ENCODE measurements at places on chromosomes 5 and 9.

DNA sequence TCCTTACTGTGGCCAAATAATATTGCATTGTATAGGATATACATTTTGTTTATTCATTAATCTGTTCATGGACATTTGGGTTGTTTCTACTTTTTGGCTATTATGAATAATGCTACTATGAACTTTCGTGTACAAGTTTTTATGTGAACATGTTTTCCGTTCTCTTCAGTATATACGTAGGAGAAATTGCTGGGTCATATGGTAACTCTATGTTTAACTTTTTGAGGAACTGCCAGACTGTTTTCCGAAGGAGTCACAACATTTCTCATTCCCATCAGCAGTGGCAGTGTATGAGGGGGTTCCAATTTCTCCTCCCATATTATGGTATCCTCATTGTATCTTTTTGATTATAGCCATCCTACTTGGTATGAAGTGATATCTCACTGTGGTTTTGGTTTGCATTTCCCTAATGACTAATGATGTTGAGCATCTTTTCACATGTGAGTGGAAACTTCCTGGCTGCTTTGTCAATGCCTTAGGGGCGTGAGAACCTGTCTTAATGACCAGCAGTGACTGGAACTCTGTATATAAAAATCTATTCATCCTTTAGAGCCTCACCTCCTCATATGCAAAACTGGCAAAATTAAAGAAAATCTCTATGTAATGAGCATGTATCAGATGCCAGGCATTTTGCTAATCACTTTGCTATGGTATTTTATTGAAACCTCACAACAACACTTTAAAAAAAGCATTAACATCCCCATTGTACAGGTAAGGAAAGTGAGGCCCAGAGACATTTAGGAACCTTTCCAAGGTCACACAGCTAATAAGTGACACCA is 47.8 kb upstream of the TGFBR1 start:
- no peak for DNase-seq

- no peak for DNase-seq
These were observed 1.1 kb downstream of the SSNA1 start for GRCh38 chr9:137189297-137190295.

DNA sequence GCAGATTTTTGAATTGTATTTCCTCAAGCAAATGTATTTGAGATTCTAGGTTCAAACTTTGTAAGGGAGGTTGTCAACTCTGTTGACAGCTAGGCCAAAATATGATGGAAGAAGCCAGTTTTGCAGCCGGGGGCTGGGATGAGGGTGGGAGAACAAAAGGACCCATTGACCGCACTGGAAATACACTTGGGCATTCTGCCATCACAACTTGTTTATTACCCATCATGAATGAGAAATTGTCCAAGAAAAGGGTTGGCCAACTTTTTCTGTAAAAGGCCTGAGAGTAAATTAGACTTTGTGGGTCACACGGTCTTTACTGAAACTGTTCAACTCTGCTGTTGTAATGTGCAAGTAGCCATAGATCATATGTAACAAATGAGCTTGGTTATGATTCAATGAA is 221.3 kb upstream of the KLF9 start:
- no peak for DNase-seq

- no peak for DNase-seq
These were observed 221.0 kb downstream of the DCP2 start for GRCh38 chr5:113197456-113198200.

- DNase-seq, result no peak
These were observed 2.7 kb downstream of the MTRR start for GRCh38 chr5:7871653-7872052.

GRCh38 chr5:142770650-142771609 is 753 bp downstream of the ARHGAP26 start:
- no peak for DNase-seq

GRCh38 chr5:125274211-125274610 is 527.8 kb upstream of the ZNF608 start:
- no peak for DNase-seq

- no peak for DNase-seq
These were observed 34.9 kb upstream of the TIFAB start for GRCh38 chr5:135487037-135487395.

DNA sequence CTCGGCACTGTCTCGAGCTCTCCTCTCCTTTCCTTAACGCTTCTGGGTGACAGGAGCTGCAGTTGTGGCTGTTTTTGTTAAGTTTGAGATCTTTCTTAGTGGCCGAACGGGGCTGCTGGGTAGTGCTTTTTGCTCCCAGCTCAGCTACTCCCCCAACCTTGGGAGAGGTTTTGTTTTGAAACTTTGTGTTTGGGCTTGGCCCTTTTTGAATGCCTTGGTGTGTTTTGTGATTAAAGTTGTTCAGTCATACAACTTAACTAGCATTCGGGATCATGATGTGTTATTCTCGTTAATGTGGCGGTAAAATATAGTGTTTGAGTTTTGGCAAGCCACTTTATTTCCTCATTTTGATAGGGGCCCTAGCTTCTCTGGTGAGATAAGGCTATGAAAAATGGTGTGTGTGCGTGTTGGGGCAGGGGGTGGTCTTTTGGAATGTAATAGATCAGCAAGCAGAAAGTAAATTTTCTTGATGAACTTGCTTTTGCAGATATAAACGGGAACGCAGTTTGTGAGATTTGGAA is 1.1 kb downstream of the KDM3B start:
- DNase-seq, result no peak

DNA sequence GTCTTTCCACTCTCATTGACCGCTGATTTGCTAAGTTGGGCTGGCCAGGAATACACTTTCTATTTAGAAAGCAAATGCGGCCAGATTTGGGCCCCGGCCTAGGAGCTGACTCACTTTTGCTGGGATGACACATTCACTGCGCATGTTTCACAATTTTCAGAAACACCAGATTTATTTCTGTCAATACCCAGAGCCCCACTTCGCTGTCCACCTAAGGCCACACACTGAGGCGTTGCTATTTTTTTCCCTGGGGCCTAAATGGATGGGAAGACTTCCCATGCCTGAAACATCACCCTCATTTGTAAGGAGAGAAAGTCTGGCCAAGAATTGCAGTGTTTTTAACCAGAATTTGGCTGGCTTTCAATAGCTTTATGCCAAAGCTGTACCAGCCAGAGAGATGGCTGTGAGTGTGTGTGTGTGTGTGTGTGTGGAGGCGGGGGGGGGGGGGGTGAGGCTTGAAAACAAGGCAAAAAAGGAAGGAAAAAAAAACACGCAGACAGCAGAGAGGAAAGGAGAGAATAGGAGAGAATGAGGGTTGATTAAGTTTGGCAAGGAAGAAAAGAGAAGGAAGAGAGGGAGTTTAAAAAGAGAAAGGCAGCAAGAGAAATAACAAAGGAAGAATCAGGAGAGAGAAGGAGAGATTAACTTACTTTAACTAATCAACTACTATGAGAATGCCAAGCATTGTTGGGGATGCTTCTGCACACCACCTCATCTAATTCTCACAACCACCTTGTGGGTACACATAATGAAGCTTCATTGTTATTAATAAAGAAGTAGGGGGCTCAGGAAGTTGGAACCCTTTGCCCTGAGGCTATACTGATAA is 261.4 kb upstream of the KLF4 start:
- peak; percentile 1 for DNase-seq

GRCh38 chr9:83424831-83425230 is 113.4 kb downstream of the FRMD3 start:
- DNase-seq, result no peak

DNA sequence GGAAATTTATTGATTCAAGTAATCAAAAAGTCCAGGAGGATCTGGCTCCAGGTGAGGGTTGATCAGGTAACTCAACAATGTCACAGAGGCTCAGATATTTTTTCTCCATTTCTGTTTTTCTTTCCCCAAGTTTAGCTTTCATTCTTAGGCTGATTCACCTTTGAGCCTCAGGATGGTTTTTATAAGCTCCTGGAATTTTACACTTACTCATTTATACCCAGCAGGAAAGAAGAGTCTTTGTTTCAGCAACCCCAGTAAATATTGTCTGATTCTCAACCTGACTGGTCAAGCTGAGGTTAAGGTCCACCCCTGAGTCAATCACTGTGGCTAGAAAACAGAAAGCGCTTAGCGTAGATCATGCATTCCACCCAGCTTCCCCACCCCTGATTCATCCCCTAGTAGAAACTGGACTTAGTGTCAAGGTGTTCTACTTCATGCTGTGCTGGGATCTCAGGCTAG is 500.6 kb downstream of the KIF4B start:
- no peak for DNase-seq

DNA sequence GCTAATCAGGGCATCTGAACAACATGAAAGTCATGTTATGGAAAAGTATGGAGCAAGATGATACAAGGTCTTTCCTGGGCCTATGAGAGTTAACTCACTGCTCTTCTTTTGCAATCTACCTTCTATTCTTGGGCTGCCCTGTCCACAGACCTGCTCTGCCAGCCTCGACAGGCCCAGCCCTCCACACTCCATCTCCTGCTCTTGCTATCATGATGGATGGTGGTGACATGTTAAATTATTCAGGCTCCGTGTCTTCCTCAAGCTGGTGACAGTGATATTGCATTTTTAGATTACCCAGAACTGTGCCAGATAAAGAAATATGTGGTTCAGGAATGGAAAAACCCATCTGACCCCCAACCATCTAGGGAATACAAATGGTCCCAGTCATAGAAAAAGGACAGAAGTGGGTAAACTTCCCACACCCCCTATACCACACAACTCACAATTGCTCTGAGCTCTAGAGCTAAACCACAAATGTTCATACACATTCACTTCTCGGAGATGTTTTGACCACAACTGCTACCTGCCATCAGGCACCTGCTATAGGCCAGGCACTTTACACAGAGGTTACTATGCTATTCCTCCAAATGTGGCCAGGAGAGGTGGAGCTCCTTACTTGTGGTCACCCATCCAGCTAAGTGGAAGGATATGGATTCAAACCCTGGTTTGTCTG is 311.3 kb downstream of the ASTN2 start:
- no peak for DNase-seq

- DNase-seq, result no peak
These were observed 271.2 kb downstream of the FAM114A2 start for GRCh38 chr5:153767221-153768188.

DNA sequence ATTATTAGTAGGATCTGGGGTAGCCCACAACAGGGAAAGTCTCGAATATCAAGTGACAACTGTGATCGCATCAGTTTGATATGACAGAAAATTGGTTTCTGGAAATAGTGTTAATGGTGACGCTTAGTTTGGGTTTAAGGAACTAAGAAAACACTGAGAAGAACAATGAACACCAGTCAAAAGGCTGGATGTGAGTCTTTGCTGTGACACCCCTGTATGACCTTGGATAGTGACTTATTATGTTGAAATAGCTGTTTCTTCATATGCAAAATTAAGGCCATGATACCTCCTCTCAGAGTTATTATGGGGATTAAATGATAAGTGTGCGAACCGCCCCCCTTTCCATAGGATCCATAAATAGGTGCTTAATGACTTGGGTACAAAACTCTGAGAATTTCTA is 926 bp downstream of the DNAJC25 start:
- no peak for DNase-seq

DNA sequence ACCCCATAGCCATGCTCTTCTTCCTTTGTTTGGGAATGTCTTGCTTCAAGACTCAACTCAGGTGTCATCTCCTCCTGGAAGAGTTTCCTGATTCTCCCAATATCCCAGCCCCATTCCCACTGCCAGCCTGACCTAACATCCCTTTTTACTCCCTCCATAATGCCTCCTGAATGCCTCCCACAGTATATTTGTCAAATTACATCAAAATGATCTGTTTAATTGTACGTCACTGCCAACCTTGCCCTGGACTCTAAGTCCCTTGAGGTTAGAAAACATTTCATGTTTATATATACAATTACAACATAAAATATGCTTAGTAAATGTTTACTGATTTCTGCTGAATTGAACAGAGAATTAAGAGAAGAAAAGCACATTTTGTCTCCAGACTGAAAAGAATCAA is 301.6 kb upstream of the PDE4D start:
- DNase-seq, result no peak

DNA sequence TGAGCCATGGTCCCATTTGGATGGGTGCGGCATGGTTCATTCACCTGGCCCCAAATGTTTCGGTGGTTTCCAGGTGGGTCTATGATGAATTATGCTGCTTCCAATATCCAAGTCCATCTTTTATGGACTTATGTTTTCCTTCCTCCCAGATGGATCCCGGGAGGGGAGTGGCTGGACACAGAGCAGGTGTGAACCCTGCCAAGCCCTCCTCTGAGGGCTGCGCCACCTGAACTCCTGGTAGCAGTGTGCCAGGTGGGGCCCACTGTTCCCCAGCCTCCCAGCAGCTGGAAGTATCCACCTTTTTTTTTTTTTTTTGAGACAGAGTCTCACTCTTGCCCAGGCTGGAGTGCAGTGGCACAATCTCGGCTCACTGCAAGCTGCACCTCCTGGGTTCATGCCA is 42.9 kb downstream of the WNK2 start:
- no peak for DNase-seq

DNA sequence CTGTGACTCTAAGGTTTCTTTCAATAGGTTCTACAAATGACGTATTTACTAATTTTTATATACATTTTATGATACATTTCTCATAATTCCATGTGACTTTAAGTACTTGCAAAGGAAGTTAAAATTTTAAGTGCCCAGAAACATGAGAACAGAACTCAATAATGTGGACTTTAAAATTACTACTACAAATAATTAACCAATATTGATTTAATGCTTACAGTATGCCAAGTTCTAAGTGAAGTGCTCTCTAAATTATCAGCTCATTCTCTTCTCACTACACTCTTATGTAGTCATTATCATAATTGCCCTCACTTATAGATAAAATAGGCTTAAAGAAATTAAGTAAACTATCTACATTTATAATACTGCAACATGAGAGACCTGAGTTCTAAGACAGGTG is 1690.7 kb upstream of the CDH9 start:
- DNase-seq, result no peak

DNA sequence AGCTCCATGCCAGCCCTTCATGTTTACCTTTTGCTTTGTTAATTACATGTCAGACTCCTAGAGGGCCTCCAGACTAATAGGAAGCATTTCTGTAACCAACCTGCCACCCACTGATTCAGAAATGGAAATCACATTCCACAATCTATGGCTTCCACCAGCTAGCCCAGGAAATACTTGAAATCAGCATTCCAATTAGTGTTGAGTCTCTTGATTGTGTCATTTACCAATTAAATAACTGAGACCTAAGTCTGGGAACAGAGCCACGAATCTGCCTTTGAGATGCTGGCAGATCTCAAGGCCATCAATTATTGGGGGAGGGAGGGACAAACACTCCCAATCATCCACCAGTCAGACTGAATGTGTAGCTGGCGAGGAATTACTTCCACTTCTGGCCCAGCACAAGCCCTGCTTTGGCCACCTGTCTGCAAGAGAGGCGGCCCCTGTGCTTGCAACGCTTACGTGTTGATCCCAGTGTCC is 27.4 kb upstream of the SAP30L start:
- no peak for DNase-seq

GRCh38 chr9:136867480-136867879 is 1.4 kb upstream of the EDF1 start:
- DNase-seq, result no peak

Data from LNCaP clone FGC (cell line).